ENCODE measurements at places on chromosomes 4 and X.

DNA sequence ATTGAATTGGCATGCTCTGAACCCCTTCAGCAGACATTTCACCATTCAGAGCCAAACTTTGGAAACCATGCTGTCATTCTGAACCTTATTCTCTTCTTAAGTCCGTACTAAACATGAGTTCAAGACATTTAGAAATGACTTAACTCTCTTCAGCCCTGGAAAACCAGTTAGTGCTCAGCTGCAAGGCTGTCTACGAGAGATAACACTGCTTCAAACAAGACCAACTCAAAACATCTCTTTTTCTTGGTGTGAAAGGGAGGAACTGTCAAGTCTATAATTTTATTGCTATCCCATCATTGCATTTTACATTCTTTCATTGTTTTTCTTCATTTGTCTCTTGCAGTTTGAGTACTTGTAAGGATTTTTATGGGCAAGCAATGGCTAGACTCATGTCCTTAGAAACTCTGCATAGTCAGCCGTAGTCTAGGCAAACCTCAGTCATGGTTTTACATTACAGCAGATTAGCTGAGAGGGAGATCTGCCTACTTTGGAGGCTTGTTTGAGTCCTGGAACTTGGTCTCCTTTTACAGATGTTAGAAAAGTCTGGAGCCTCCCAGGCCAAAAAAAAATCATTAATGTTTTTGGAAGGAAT lies 120.6 kb upstream of the JADE1 start:
- DNase-seq = no peak
- no peaks in the 10 kb centered on the region for H3K36me3 ChIP-seq
- no peaks in the 10 kb centered on the region for H3K4me1 ChIP-seq
- H3K4me3 ChIP-seq = no peak overlapping the region
- no peak overlapping the region for H3K27ac ChIP-seq
- no peaks in the 10 kb centered on the region for H3K27me3 ChIP-seq

DNA sequence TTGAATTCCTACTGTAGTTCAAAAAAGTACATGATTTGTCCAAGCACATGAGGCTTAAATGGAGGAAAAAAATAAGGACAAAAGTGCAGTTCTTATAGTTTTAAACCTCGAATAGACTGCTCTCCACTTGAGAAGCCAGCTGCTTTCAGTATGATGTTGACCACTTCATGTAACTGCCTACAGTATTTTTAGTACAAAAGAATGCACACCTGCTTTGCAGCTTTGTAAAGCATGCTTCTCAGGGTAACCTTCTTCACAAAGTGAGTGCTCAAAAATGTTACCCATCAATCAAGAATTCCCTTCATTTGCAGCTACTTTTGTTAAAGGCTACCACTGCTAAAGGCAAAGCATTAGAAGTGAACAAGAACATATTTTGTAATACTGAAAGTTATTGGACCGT lies 83.4 kb upstream of the FAM47B start:
- no peaks in the 10 kb centered on the region for H3K4me1 ChIP-seq
- no peaks in the 10 kb centered on the region for H3K27me3 ChIP-seq
- no peak overlapping the region for H3K27ac ChIP-seq
- no peak for DNase-seq

DNA sequence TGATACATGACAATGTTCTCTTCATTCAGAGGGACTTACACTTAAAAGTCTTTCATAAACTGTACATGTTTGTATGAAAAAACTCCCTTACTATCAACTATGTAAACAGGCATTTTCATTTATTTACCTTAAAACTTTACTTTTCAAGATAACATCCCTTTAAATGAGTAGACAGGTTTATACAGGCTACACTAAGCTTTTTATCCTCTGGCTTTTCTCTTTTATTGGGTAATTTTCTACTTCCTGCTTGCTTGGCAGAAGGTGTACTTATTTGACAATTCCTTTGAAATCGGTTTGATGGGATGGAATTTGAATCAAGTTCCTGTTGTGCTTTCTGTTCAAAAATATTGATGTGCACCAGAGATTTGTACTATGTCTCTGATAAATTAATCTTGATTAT lies 81.4 kb downstream of the PTPN13 start:
- DNase-seq = no peak
- no peak overlapping the region for H3K27ac ChIP-seq
- no peaks in the 10 kb centered on the region for H3K4me1 ChIP-seq
- no peak overlapping the region for H3K4me3 ChIP-seq
- H3K27me3 ChIP-seq = no peaks in the 10 kb centered on the region

DNA sequence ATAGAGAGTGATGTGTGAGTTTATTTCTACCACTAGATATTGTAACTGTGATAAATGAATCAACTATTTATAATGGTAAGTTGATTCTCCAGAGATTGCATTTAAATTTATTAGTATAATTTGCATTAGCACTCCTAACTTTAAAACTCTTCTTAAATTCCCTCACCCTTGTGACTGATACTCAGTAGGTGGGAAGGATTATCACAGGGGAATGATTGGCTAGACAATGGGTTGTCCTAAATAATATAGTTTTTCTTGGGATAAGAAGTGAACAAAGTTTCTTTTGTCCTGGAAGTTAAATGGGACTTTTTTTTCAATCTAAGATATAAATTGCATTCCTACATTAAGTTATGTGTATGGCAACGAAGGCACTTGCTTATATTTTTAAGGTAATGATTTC lies 169.2 kb upstream of the PITX2 start:
- H3K36me3 ChIP-seq = no peaks in the 10 kb centered on the region
- H3K4me3 ChIP-seq = no peak overlapping the region
- no peak for DNase-seq
- no peak overlapping the region for H3K27ac ChIP-seq
- H3K27me3 ChIP-seq = no peaks in the 10 kb centered on the region
- no peaks in the 10 kb centered on the region for H3K4me1 ChIP-seq
